ENCODE measurements at places on chromosomes 2 and 18.

- no peak for DNase-seq
These were observed 107.1 kb downstream of the CTNNA2 start for GRCh38 chr2:79619976-79620375.

DNA sequence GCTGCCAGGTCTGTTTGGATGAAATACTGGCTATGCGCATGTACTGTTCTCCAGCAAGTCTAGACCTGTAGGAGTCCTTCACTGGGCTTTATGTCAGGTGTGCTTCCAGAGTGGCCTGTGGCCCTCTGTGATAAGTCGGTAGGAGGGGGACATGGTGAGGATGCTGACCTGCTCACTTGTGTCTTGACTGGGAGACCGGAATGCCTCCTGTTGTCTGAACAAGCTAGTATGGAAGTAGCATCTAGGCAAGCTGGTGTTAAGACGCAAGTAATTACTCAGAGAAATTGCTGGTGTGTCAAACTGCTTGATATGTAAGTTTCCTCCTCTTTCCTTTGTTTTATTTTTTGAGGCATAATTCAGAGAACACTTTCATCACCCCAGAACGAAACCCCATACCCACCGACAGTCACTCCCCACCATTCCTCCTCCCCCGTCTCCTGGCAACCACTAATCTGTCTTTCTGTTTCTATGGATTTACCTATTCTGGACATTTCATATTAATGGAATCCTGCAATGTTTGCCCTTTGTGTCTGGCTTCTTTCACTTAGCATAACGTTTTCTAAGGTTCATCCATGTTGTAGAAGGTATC lies 76.4 kb downstream of the TMEM247 start:
- DNase-seq: no peak

GRCh38 chr2:128260239-128261138 lies 58.2 kb downstream of the HS6ST1 start:
- DNase-seq: no peak

DNA sequence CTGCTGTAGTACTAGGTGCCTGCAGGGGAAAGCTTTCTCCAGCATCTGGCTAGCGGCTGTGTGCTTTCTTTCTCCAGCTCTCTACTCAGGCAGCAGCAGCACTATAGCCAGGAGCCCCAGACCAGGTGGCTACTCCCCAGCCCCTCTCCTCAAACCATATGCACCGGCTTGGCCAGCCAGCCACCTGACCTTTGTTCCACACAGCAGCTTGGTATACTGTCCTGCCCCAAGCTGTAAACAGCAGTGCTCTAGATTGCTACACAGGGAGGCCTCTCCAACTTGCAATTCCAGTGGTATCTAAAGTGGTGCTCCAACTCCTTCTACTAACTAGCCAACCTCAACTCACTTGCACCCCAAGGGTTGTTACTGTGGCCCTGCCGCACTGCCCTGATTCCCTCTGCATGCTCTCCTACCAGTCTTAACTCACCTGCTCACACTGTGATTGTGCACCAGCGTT lies 19.6 kb downstream of the LDAH start:
- no peak for DNase-seq

DNA sequence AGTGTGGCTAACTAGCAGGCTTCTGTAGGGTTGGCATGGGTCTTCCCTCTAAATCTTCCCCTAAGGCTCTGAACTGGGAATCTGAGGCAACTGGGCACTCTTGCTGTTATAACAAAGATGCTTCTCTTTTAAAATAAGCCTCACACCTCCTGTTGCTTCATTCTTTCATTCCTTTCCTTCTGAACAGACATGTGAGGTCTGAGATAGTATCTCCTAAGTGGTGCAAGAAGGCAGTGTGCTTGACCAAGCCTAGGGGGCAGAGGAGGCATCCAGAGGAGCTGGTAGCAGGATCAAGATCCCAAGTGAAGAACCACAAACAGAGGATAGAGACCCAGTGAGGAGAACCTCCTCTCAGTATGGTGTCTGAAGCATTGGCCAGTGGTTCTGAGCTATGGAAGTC lies 90.9 kb downstream of the TTC27 start:
- no peak for DNase-seq

- no peak for DNase-seq
These were observed 56.0 kb downstream of the EN1 start for GRCh38 chr2:118791483-118791882.

GRCh38 chr18:5447442-5447841 lies 96.4 kb downstream of the EPB41L3 start:
- no peak for DNase-seq
